ENCODE measurements at places on chromosomes 16 and 17.

DNA sequence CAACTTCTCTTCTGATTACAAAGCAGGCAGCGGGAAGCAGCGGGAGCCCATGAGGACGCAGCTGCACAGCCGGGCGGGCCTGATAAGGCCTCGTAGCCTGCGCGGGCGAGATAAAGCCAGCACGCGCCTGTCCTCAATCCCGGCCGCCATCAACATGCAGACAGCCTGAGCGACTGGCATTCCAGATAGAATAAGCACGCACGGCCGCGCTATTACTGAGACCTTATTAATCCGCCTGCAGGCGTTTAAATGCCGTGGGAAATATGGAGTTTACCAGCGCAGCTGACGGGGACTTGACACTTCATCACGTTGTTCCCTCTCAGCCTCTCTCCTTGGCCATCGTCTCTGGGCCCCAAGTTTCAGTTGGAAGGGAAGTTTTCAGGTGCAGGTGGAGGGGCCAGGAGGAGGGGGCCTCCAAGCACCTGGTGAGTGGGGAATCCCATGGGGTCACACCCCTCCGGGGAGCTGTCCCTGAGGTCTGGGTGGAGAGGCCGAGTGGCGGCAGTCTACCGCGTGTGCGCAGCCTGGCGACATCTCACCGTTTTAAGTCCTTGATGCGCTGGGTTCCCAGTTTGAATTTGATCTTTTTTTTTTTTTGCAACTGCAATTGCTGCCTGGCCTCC, 27.3 kb upstream of the CBFA2T3 start:
- DNase-seq = peak; percentile 46

DNA sequence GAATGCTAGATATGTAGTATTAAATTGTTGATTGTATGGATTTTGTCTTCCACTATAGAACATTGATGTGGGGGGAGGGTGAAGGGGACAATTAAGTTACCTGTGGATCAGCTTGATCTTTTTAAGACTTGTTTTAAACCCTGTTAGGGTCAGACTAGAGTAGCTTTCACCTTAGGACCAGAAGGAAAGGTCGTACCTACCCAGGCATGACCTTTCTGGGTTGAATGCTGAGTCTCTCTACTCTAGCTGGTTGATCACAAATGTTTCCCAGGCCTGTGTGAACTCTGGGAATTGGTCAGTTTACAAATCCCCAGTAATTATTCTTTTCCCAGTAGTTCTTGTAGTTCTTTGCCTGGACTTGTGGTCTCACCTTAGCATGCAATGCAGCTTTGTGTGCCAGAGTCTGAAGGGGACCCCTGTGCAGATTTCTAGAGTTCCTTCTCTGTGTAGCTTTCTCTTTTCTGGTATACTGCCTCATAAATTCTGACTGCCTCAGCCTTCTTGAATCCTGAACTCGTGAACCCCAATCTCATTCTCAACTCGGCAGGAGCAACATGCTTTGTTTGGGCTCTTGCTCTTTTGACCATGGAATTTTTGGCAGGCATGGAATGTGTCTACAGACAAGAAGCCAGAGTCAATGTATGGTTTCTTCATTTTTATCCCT, 54.1 kb downstream of the VMP1 start:
- no peak for DNase-seq

GRCh38 chr17:65345261-65346005, 208.3 kb downstream of the RGS9 start:
- DNase-seq = no peak

GRCh38 chr16:4307215-4308037, 8.4 kb upstream of the GLIS2 start:
- no peak for DNase-seq

- peak; percentile 92 for DNase-seq
Measured at GRCh38 chr17:29645515-29646051, 22.9 kb upstream of the CORO6 start.

DNA sequence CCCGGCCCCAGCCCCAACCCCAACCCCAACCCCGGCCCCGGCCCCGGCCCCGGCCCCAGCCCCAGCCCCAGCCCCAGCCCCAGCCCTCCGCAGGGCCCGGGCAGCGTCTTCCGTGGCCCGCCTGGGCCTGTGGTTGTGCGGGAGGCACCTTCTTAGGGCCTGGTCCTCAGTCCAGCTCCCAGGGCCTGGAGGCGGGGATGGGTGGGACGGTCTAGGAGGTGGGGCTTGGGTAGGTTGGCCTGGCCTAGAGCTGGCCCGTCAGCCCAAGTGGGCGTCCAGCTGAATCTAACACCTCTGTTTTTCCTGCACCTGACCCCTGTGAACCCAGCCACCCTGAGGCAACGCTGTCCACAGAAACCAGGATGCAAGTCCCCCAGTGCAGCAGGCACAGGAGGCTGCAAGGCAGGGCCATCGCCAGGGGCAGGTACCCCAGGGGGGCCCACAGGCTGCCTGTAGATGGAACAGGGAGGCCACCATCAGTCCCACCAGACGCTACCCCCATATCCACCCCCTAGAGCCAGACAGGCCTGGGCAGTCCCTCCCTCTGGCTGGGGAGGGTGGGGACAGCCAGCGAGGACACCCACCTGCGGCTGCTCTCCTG, 8.8 kb downstream of the MSLN start:
- DNase-seq = no peak

GRCh38 chr16:20094157-20094556, 20.5 kb upstream of the GPR139 start:
- DNase-seq = no peak
